ENCODE measurements at places on chromosomes 12 and 14.

- no peak for DNase-seq
These were observed 39.9 kb downstream of the APPL2 start for GRCh38 chr12:105196090-105196489.

DNA sequence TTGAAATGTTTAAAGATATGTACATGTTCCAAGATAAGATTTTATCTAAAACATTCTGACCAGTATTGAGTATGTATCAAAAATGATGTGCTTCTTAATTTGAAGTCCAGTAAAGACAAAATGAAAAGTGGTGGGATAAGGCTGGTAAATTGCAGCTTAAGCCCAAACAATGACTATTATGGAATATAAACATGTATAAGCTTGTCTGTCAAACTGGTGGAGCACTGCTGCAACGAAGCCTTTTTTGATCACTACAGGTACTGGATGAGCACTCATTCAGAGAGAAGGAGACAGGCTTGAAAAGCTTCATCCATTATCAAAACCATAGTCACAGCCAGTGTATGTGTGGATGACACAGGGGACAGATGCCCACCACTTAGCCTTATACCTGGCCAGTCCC, 138.4 kb downstream of the ATP23 start:
- DNase-seq, result no peak

DNA sequence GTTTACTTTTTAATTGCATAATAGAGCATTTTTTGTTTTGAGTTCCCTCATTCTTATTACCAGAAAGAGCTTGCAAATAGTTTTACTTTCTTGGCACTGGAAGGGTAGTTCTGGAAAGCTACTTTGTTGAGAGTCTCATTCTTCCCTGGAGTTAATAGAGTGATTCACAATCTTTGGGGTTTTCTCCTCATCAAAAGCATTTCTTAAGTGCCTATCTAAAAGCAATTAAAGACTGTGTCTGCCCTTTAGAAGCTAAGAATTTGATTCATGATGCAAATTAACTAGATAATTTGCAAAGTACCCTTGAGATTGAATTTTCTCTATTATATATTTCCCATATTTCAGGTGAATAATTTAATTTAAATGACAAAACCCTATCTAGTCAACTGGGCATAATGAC, 8.1 kb upstream of the BMAL2 start:
- DNase-seq, result no peak

DNA sequence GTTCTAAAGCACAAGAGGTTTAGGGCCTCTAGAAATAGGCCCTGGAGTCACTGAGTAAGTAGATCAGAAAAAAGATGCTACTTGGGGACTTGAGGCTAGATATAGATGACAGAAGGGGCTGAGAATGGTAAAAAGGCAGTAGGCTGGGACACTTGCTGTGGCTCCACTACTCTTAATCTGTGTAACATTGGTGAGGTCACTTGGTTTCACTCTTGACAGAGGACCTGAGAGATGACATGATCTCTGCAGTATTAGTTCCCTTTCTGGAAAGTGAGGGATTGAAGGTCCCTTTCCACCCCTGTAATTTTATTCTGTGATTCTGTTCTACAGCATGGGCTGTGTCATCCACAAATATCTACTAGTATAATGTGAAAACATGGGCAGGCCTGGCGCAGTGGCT, 39.7 kb downstream of the MAPKAPK5 start:
- no peak for DNase-seq

DNA sequence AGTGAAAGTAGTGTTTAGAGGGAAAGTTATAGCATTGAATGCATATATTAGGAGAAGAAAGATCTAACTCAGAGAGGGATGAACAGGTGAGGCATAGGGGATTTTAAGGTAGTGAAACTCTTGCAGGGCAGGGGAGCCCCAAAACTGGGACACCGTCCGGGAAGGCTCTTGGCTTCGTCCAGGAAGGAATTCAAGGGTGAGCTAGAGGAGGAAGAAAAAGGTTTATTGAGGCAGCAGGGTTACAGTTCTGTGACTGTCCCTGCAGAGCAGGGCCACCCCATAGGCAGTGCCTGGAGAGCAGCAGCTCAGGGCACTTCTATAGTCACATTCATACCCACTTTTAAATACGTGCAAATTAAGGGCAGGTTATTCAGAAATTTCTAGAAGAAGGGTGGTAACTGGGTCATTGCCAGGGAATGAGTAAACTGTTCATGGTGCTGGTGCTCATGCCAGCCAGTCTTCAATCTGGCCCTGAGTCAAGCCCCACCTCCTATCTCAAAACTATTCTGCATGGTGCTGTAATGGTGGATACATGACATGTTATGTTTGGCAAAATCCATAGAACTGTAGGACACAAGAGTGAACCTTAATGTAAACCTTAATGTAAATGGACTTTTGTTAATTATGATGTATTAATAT, 1.2 kb upstream of the OAS1 start:
- DNase-seq, result no peak

- DNase-seq, result no peak
These were observed 84.1 kb upstream of the TMTC1 start for GRCh38 chr12:29867823-29868222.

GRCh38 chr12:121138284-121138683, 5.6 kb downstream of the P2RX7 start:
- no peak for DNase-seq

DNA sequence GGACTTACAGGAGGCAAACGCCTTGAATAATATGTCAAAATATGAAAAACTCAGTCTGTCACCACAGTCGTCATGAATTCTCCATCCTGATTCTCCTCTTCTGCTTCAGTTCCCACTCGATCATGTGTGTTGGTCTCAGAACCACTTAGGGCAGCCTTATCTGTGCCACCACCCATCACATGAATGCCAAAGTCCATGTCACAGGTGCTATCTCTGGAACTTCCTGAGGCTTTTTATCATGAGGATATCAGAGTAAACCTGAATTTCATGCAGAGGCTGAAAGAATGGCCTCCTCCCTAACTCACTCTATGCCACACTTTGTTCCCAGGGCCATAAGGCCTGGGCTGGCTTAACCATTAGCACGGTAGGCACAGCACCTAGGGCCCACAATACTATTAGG, 28.8 kb upstream of the MAP3K9 start:
- no peak for DNase-seq

- DNase-seq, result no peak
These were observed 117.3 kb upstream of the MYF6 start for GRCh38 chr12:80590085-80590484.

GRCh38 chr14:67332468-67332867, 27.1 kb downstream of the ATP6V1D start:
- no peak for DNase-seq

- no peak for DNase-seq
These were observed 91.8 kb downstream of the SLC38A1 start for GRCh38 chr12:46177025-46177424.
